ENCODE measurements at places on chromosomes 1 and 21.
A peak's percentile ranks its signal among the peaks of the same experiment; 100 is the strongest.

- DNase-seq = peak; percentile 82
Measured at GRCh38 chr1:25832336-25833037, 12.7 kb downstream of the MTFR1L start.

- DNase-seq = no peak
Measured at GRCh38 chr1:234170622-234171021, 202.6 kb upstream of the COA6 start.

GRCh38 chr21:18030248-18030647, 211.1 kb upstream of the C21orf91 start:
- no peak for DNase-seq

- DNase-seq = no peak
Measured at GRCh38 chr1:61111084-61112004, 29.0 kb downstream of the NFIA start.

- no peak for DNase-seq
Measured at GRCh38 chr1:209736490-209737117, 19.2 kb upstream of the TRAF3IP3 start.

GRCh38 chr1:89728381-89728780, 92.5 kb upstream of the LRRC8D start:
- DNase-seq = no peak

GRCh38 chr1:47972864-47973432, 24.2 kb downstream of the TRABD2B start:
- no peak for DNase-seq

GRCh38 chr21:29245104-29245643, 53.5 kb upstream of the BACH1 start:
- DNase-seq = peak; percentile 71

DNA sequence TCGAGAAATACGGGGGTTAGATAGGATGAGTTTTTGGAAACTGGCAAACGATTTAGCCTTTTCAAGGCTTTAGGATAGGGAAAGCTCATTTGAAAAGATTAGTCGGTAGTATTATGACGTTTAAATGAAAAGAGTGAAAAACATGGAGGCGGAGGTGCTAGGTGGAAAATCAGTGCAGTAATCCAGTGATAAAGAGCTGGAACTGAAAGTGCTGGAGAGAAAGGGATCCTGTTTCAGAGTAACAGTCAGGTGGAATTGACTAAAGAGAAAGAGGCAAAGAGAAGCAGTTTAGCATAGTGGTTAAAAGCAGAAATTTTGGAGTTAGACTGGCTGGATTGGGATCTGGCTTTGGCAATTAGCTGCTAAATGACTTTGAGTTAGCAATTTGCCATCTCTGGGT, 945 bp downstream of the WDR3 start:
- DNase-seq = no peak

DNA sequence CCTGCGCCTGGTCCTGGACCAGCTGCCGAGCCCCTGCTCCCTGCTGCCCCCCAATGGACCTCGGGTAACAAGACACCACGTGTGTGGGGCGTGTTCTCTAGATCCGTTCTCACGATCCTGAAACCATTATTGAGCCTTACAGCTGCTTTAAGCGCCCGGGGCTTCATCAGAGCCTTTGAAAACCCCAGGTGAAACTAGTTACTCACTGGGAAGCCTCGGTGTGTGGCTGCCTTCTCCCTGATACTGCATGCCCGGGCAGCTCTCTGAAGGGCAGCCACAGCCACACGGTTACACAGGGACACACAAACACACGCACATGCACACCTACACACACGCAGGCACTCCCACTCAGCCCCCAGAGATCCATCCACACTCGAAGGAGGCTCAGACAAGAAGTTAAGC, 5.3 kb downstream of the HES2 start:
- DNase-seq = peak; percentile 94
